SIG-M5 (cell line): ENCODE measurements at places on chromosomes 3 and 15.

DNA sequence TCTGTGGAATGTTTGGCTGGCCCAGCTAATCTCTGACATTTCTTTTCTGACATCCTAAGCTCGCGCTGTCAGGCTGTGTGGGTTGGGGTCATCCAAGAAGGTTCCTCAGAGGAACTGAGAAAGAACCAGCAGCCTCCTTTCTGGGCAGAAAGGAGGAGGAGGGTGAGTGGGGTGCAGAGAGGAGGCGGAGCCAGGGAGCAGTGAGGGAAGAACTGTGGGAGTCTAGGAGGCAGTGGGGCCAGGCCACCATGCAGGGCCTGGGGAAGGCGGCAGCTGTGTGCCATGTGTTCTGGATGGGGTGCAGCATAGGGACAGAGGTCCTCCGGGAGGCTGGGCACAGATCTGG is 5.3 kb downstream of the SEMA7A start:
- DNase-seq: no peak

DNA sequence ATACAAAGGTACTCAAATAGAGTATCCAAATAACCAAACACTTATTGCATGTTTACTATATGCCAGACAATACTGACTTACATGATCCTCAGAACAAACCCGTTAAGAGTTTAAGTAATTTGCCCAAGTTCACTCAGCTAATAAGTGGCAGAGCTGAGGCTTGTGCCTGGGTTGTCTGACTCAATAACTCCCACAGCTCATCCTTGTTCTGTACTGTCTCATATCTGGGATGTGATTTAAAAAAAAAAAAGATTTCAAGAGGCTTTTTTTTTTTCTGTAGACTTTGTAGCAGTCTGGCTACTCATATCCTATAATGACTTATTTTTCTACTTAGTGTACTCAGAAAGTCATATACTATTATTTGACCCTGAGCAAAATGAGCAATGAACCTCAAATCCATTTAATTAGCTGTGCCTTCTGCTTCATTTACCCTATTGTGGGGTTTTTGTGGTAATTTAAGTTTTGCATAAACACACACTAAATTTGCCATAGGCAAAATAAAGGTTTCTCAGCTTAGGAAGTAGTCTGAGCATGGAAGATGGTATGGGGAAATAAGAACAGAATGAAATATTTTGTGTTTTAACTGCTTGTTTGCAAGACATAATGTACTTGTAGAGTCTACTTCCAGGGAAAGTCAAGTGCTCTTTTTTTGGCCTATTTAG is 3.1 kb downstream of the NSUN3 start:
- DNase-seq: no peak

DNA sequence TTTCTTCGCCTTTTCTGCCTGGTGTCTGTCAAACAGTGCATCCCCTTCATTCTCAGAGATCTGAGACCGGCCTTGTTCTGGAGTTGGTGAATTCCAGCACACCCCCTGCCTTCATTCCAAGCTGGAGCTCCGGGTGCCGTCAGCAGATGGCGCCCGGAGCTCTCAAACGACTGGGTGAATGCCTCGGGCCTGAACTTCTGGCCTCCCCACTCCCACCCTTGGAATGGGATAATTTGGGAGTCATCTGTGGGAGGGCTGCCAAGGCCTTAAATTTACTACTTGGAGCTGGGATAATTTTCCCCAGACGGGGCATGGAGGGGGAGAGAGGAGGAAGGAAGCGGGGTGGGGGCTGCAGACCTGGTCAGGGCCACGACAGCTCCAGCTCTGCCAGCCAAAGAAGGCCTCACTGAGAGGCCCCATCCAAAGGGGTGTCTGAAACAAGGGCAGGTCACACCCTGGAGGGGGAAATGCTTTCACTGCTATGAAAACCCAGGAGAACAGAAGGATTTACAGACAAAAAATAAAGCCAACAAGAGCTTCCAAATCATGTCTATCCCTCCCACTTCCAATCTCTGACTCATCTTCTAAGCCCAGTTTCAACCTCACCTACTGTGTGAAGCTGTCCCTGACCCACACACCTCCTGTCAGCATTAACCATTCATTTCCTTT is 187.9 kb downstream of the OPA1 start:
- no peak for DNase-seq

- no peak for DNase-seq
These were observed at the start of gene LYSMD2 for GRCh38 chr15:51737522-51738305. TSS of gene LYSMD2 (minus strand) at chr15:51737655. CDS start at chr15:51737622, 33 bp downstream.

- DNase-seq: no peak
These were observed 49.9 kb downstream of the KLF13 start for GRCh38 chr15:31376511-31376910.

GRCh38 chr15:66595931-66596545 is 30.2 kb upstream of the LCTL start:
- DNase-seq: no peak

DNA sequence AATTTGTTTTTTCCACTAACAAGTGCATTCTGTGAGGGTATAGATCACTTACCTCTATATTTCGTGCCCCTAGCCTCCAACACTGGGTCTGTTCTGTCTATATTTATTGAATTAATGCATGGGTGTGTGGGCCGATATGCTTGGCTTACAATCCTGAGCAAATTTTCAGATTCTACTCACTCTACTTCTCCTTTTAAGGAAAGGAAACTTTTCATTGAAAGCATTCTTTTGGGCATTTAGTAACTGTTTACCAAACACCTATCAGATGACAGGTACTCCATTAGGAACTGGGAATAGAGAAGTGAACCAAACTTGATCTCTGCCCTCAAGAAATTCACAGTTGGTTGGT is 60.5 kb downstream of the TLE3 start:
- DNase-seq: no peak

DNA sequence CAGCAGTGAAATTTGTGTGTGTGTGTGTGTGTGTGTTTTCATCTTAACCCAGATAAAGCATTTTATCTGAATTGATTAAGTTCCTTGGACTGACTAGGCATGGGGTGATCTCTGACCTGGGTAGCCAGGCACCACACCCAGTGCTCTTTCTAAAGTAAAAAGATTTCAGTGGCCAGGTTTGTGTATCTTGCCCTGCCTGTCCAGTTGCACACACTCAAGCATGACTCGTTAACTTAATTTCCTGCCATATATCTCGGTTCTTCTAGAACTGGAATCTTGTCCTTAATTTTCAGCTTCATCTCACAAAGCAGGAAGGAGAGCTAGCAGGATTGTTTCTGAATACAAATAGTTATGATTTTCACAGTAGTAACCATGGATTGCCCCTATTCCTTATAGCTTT is 17.0 kb downstream of the TM4SF18 start:
- no peak for DNase-seq

GRCh38 chr15:52466134-52466701 is 62.5 kb downstream of the MYO5A start:
- DNase-seq: peak; percentile 53

- no peak for DNase-seq
These were observed 24.3 kb upstream of the RPL14 start for GRCh38 chr3:40432793-40433192.

- DNase-seq: no peak
These were observed 30.9 kb downstream of the EAF1 start for GRCh38 chr3:15458212-15458780.

GRCh38 chr3:140004271-140004670 is 69.3 kb downstream of the CLSTN2 start:
- no peak for DNase-seq

- DNase-seq: no peak
These were observed 99.9 kb downstream of the TLE3 start for GRCh38 chr15:69997813-69998212.

GRCh38 chr3:196965804-196966173 is 2.8 kb downstream of the PIGZ start:
- DNase-seq: no peak

DNA sequence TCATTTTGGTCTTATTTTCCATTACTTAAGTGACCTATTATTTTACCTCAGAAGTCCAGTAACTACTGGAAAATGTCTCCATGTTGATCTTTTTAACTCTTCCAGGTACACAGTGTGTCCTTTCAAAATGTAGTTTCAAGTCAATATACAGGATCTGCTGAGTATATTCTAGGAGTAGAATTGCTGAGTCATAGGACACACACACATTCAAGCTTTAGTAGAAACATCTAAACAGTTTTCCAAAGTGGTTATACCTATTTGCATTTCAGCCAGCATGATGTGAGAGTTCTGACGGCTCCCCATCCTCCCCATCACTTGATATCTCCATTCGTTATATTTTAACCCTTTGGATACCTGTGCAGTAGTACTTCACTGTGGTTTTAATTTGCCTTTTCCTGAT is 271.9 kb downstream of the MCTP2 start:
- DNase-seq: no peak

DNA sequence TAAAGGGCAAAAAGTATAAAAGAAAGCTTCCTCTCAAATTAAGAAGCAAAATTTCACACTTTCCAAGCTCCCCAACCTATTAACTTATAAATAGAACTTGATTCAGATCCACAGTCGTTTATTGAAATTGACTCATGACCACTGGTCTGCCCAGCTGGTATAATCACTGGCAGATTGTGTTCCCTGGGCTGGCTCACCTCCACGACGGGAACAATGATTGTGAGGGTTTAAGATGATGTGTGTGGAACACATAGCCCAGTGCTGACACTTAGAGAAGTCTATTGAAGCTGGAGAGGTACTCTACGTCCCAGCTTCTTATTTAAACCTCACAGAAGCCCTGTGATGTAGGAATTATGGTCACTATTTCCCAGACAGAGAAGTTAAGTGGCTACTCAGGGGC is 90.4 kb downstream of the MB21D2 start:
- no peak for DNase-seq

GRCh38 chr15:50168783-50169411 is 13.1 kb upstream of the SLC27A2 start:
- DNase-seq: no peak

DNA sequence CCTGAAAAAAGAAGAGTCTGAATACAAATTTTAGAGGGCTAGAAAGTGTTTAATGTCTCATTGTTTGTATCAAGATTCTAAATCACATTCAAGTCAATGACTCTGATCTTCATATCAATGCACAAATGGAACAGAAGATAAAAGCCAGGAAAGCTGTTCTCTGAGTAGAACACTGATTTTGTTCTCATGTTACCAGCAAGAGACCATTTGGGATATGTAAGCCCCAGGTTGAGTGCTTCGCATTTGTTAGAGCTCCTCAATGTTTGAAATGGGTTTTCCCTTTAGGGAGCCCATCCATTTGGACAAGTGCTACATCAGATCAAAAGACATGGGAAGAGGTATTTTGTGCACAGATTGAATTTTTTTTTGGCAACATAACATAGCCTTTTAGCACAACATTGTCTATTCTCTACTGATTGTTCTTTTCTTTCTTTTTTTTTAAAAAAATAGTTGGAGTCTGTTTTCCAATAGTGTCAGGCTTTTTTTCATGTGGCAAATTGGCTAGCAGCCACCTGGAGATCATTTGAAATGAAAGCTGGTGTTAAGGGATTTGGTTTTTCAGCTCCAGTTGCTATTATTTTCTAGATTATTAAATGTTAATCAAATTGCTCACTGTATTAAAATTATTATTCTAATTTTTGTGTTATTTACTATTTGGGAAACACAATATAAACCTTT is 74.5 kb upstream of the ZPLD1 start:
- no peak for DNase-seq

- DNase-seq: no peak
These were observed 318.1 kb upstream of the GRM7 start for GRCh38 chr3:6542795-6543194.

- DNase-seq: peak; percentile 52
These were observed 163.9 kb downstream of the THSD4 start for GRCh38 chr15:71278989-71279756.

DNA sequence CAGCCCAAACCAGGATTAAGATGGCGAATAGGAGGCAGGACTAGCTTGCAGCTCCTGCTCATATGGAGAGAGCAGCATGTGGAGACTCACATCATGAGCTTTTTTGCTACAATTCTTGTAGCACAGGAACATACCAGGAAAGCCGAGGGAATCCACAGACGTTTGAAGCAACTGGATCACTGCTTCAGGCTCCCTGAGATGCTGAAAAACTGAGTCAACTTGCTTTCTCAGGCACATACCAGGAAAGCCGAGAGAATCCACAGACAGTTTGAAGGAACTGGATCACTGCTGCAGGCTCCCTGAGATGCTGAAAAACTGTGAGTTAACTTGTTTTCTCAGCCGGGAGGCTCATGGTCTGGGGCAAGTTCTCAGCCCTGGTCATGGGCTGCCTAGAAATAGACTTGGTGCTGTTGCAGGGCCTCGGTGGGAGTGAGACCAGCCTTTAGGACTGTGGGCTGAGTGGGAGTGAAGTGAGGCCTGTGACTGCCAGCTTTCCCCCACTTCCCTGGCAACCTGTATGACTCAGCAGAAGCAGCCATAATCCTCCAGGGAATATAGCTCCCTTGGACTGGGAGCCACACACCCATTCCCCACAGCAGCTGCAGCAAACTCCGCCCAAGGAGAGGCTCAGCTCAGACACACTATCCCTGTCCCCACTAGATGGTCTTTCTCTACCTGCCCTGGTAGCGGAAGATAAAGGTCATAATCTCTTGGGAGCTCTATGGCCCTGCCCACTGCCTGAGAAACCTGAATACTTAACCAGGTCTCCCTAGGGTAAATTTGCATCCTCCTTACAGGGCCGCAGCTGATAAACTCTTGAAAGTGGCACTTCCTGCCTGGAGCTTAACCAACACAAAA is 51.9 kb upstream of the PFN2 start:
- no peak for DNase-seq

GRCh38 chr15:68578175-68578979 is 416 bp upstream of the CORO2B start:
- DNase-seq: no peak

GRCh38 chr3:10917176-10917575 is 75.4 kb upstream of the SLC6A1 start:
- no peak for DNase-seq

DNA sequence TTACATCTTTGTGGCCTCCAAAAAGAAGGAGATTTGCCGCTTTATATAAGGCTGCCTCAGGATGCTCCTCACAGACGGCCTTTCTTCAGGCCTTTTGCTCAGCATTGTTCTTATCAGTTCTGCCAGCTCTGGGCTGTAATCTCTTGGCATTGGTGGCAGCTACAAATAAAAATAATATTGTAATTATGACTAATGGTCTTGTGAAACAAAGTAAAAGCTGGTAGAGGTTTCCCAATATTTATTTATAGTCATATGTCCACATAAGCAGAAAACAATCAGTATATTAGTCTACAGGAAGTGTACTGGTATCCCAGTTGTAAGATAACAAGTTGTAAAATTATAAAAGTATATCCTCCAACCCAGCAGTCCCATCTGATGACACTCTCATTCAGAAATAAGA is 7.3 kb downstream of the NEK4 start:
- DNase-seq: no peak

- no peak for DNase-seq
These were observed 60.3 kb upstream of the RPL32 start for GRCh38 chr3:12901623-12902045.

DNA sequence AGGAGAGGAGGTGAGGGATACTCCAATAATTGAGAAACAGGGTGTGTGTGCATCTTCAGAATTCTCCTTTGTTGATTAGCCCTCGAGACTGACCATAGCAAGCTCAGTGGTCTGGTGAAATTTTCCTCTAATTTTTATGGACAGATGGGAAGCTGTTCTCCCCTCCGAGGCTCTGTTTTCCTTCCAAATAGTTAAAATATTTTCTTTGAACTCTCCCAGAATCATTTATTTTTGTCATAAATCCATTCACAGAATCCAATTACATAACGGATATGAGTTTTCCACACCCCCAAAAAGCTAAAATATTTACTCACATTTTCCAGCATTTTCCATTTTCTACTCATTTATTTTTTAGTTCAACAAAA is 36.5 kb downstream of the QTRT2 start:
- DNase-seq: no peak

GRCh38 chr3:182886497-182886896 is 93.2 kb downstream of the ATP11B start:
- no peak for DNase-seq
